ENCODE measurements at places on chromosomes 3 and 15. TPM values are rescaled to one million over a fixed set of nuclear protein-coding genes. Genes with fewer than 3 reads are reported as not detected.

DNA sequence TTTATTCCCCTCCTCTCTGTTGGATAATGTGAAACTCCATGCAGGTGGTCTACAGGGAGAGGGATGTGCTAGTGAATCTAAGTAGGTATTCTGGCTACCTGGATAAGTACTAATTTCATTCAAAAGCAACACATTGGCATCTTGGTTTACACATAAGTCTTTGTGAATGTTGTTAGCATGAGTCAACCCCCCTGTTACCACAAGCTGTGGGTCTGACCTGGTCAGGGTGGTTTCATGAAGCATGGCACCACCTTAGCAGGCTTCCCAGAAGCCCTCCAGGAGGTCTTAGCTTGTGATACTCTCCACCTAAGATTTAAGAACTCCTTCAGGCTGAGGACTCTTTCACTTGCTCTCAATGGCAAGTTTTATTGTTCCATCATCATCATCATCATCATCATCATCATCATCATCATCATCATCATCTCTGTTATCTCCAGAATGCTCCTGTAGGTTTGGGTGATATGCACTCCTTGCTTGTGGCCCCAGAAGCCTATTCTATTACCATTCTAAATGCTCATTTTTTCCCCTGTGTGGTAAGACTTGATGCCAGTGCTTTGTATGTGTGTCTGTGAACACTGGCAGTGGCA, 62.8 kb downstream of the EPHB1 start:
- no peaks in the 10 kb centered on the region for H3K4me1 ChIP-seq
- H3K4me3 ChIP-seq, result no peak overlapping the region
- no peaks in the 10 kb centered on the region for H3K27me3 ChIP-seq
- no peaks in the 10 kb centered on the region for H3K36me3 ChIP-seq
- no peak for ATAC-seq

DNA sequence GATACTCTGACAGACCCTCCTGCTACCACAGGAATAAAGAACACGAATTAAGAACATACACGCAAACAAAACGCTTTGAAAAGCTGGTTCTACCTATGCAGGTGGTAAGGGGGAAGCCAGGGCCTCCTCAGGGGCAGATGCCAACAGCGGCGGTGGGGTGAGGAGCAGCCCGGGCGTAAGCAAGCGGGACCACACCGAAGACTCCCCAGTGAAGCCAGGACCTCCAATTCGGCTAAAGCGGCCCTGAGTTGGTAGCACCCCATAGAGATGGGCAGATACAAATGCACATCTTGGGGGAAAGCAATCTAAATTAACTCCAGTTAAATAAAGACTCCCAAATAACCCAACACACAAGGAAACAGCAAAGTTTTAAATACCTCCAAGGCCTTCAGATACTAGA, 32.4 kb downstream of the NIPA2 start:
- peaks cover 98% of the 10 kb centered on the region for H3K36me3 ChIP-seq
- H3K27me3 ChIP-seq, result no peaks in the 10 kb centered on the region
- no peak for ATAC-seq
- H3K27ac ChIP-seq, result no peak overlapping the region

GRCh38 chr3:107753494-107753893, 230.7 kb downstream of the BBX start:
- H3K27me3 ChIP-seq, result no peaks in the 10 kb centered on the region
- no peak overlapping the region for H3K27ac ChIP-seq
- H3K4me1 ChIP-seq, result no peaks in the 10 kb centered on the region

- H3K4me1 ChIP-seq, result no peaks in the 10 kb centered on the region
- no peak for ATAC-seq
- H3K27me3 ChIP-seq, result no peaks in the 10 kb centered on the region
- no peak overlapping the region for H3K27ac ChIP-seq
Measured at GRCh38 chr3:53229606-53230005, 26.2 kb downstream of the TKT start.

- H3K36me3 ChIP-seq, result no peaks in the 10 kb centered on the region
- no peak overlapping the region for H3K4me3 ChIP-seq
- H3K27ac ChIP-seq, result no peak overlapping the region
Measured at GRCh38 chr3:44019736-44020135, 221.9 kb upstream of the TOPAZ1 start.

GRCh38 chr3:107861422-107861821, 229.4 kb downstream of the CD47 start:
- no peak for ATAC-seq
- H3K27ac ChIP-seq, result no peak overlapping the region
- no peaks in the 10 kb centered on the region for H3K27me3 ChIP-seq
- peaks cover 3% of the 10 kb centered on the region for H3K4me1 ChIP-seq
- H3K36me3 ChIP-seq, result no peaks in the 10 kb centered on the region

DNA sequence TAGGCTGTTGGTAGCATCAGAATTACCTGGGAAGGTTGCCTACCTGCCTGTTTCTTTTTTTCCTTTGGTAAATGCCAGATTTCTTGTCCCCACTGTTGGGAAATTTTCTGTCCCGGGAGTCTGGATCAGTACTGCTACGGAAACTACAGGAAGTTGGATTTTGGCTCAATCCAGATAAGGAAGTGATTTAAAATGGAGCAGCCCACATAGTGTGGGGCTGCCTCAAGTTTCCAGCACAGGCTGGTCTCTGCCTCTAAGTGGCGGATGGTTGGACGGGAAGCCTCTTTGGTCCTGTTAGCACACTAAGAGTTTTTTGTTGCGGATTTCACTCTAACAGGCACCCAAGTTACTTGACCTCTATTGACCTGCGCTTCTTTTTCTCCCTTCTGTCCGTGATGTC, 54.7 kb downstream of the EEFSEC start:
- H3K4me3 ChIP-seq, result no peak overlapping the region
- H3K27me3 ChIP-seq, result no peaks in the 10 kb centered on the region
- H3K36me3 ChIP-seq, result no peaks in the 10 kb centered on the region
- no peak overlapping the region for H3K27ac ChIP-seq

GRCh38 chr15:38225381-38225780, 27.3 kb upstream of the SPRED1 start:
- H3K4me1 ChIP-seq, result no peaks in the 10 kb centered on the region
- H3K27ac ChIP-seq, result no peak overlapping the region
- H3K36me3 ChIP-seq, result no peaks in the 10 kb centered on the region
- ATAC-seq, result no peak
- no peak overlapping the region for H3K4me3 ChIP-seq
- no peaks in the 10 kb centered on the region for H3K27me3 ChIP-seq

TJP1 gene
- 100 TPM for total RNA-seq

- no peak for ATAC-seq
- no peaks in the 10 kb centered on the region for H3K27me3 ChIP-seq
- H3K4me3 ChIP-seq, result no peak overlapping the region
- H3K4me1 ChIP-seq, result no peaks in the 10 kb centered on the region
- no peaks in the 10 kb centered on the region for H3K36me3 ChIP-seq
- H3K27ac ChIP-seq, result no peak overlapping the region
Measured at GRCh38 chr3:170520996-170521395, 64.9 kb downstream of the SLC7A14 start.

GRCh38 chr3:83523470-83524073, 1435.2 kb upstream of the CADM2 start:
- H3K4me3 ChIP-seq, result no peak overlapping the region
- ATAC-seq, result no peak
- H3K4me1 ChIP-seq, result no peaks in the 10 kb centered on the region
- H3K27me3 ChIP-seq, result no peaks in the 10 kb centered on the region
- H3K36me3 ChIP-seq, result no peaks in the 10 kb centered on the region

MESP2 gene
- not detected for total RNA-seq

DNA sequence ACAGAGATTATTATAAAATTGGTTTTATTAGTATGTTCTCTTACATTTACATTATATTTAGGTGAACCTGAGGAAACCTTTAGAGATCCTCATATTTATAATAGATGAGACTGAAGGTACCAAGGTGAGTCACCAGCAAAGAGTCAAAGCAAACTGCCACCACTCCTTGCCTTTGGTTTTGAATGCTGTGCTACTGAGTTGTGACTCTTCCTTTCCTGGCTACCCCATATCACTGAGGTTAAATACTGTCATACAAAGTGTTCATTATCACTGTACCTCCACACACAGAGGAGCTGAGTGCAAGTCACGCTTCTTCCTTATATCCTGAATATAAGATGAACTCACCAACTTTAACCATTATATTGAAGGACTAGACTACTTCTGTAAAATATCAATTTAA, 168.2 kb downstream of the CBLB start:
- H3K27ac ChIP-seq, result no peak overlapping the region
- no peak overlapping the region for H3K4me3 ChIP-seq
- no peaks in the 10 kb centered on the region for H3K27me3 ChIP-seq
- no peaks in the 10 kb centered on the region for H3K4me1 ChIP-seq
- ATAC-seq, result no peak
- no peaks in the 10 kb centered on the region for H3K36me3 ChIP-seq

Measured in gastroesophageal sphincter (tissue), 4 donors.